ENCODE measurements at places on chromosomes 5 and 9. TPM values are rescaled to one million over a fixed set of nuclear protein-coding genes. Genes with fewer than 3 reads are reported as not detected.
A peak's percentile ranks its signal among the peaks of the same experiment; 100 is the strongest.

CD14 gene
- total RNA-seq: 0.62 TPM

SMIM33 gene
- 0.39 TPM for total RNA-seq

MSX2 gene
- total RNA-seq: not detected

CDH9 gene
- not detected for total RNA-seq

SAXO1 gene
- total RNA-seq: not detected

RXRA gene
- total RNA-seq: 0.71 TPM

TRAF1 gene
- total RNA-seq: 138 TPM

DNA sequence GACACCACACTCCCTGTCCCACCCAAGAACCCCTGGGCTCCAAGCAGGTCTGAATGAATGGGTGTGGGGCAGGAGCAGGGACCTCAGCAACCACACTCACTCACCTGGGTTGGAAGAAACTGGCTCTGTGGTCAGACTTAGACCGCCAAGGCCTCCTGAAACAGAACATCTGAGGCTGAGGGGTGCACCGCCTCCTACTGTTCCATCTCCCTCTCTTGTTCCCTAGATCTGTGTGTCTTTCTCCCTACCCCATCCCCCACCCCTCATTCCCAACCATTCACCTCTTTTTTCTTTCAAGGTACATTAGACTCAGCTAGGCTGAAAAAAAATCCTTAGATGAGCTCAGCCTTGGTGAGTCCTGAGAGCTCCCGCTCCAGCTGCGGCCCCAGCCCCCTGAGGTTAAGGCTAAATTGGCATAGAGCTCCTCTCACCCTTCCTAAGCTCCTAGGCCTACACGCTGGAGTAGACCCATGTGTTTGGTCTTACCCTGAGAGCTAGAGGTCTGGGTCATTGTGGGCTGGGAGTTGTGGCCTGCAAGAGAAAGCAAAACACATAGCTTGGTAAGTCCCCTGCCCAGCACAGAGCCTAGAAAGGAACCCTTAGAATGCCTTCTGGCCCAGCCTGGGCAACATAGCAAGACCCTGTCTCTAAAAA is 4.8 kb downstream of the ECSCR start:
- H3K36me3 ChIP-seq: no peaks in the 10 kb centered on the region
- H3K27ac ChIP-seq: peak overlapping the region; percentile 99
- H3K4me1 ChIP-seq: peaks cover 76% of the 10 kb centered on the region
- H3K4me3 ChIP-seq: no peak overlapping the region
- H3K27me3 ChIP-seq: no peaks in the 10 kb centered on the region
- no peak for DNase-seq

GRCh38 chr5:149452007-149452664 is 73.0 kb upstream of the IL17B start:
- no peaks in the 10 kb centered on the region for H3K27me3 ChIP-seq
- no peaks in the 10 kb centered on the region for H3K4me1 ChIP-seq
- no peak for DNase-seq

DNA sequence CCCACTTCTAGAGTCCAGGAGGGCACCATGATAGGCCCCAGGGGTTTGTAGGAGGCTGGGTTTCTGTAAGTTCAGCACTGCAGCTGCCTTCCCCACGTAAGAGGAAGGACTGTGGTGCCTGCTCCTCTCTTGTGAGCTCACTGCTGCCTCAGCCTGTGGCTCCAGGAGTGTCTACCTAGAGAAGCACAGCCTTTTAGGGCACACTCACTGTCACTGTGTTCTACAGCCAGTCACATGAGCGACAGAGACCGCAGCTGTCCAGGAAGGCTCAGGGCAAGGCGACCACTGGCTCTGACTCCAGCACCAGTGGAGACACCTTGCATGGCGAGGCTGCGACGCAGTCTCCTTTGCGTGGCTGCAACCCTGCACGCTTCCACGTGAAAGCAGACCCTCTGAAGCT is 72.8 kb downstream of the OTULIN start:
- H3K27me3 ChIP-seq: no peaks in the 10 kb centered on the region
- H3K36me3 ChIP-seq: peaks cover 5% of the 10 kb centered on the region
- no peak overlapping the region for H3K4me3 ChIP-seq
- no peak for DNase-seq

- H3K27ac ChIP-seq: no peak overlapping the region
- no peaks in the 10 kb centered on the region for H3K36me3 ChIP-seq
- no peak overlapping the region for H3K4me3 ChIP-seq
Measured at GRCh38 chr5:108430931-108431608, 49.2 kb upstream of the FBXL17 start.

GRCh38 chr5:98524773-98525172 is 248.7 kb upstream of the RGMB start:
- H3K4me1 ChIP-seq: no peaks in the 10 kb centered on the region
- H3K4me3 ChIP-seq: no peak overlapping the region
- DNase-seq: no peak
- H3K27me3 ChIP-seq: no peaks in the 10 kb centered on the region
- H3K27ac ChIP-seq: no peak overlapping the region

DNA sequence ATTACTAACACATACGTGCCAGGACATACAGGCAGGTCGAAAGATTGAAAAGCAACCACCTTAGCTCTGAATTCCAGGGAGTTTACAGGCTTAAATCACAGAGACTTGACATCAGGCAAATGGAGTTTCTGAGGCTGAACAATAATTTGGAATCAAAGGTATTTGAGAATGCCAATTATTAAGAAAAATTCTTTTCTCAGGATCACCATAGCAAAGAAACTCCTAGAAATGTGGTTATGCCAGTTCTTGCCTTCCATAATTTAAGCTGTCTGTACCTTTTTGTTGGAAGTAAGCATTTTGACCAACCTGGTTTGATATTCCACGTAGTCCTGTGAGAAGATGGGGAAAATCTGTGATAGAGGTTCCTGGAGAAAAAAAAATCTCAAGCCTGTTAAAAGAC is 312.4 kb upstream of the SMARCA2 start:
- no peak overlapping the region for H3K27ac ChIP-seq
- peaks cover 14% of the 10 kb centered on the region for H3K27me3 ChIP-seq
- no peaks in the 10 kb centered on the region for H3K4me1 ChIP-seq
- no peak overlapping the region for H3K4me3 ChIP-seq
- DNase-seq: no peak

DNA sequence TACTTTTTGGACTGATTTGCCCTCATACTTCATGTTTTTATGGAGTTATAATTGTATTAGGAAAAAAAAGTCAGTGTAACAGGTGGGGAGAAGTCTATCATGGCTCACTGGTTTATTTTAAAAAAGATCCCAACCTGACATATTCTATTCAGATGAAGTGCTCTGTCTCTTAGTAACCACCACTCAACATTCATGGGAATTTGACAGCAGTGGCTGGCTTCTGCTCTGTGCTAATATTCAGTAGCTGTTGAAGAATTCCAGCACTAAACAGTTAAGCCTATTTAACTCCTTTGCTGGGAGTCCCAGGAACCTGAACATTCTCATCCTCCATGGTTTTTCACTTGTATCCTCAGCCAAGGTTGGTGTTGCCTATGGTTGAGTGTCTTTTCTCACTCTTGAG is 23.1 kb downstream of the CMYA5 start:
- H3K27me3 ChIP-seq: peaks cover 3% of the 10 kb centered on the region
- no peaks in the 10 kb centered on the region for H3K4me1 ChIP-seq
- no peaks in the 10 kb centered on the region for H3K36me3 ChIP-seq
- no peak overlapping the region for H3K27ac ChIP-seq

Data from activated T-helper 1 cell treated with anti-CD3 and anti-CD28 coated beads, Interleukin-12 subunit alpha, Interleukin-12 subunit beta, Interleukin-2, Interleukin-4 antibody, amounts not matched to agents 30 ng/mL and 10 ng/mL and 1 ng/mL, durations not matched to agents 14 hours and 24 hours and 36 hours (primary cell).